ENCODE measurements at places on chromosomes 11 and 22. TPM values are rescaled to one million over a fixed set of nuclear protein-coding genes. Genes with fewer than 3 reads are reported as not detected.

MMP27 gene
- not detected for total RNA-seq

CERK gene
- total RNA-seq: 26.5 TPM

DCDC1 gene
- 3.8 TPM for total RNA-seq

TMEM121B gene
- 0.44 TPM for total RNA-seq

TPBGL gene
- total RNA-seq: not detected

OR5T2 gene
- not detected for total RNA-seq

MUC15 gene
- 6.6 TPM for total RNA-seq

APOA4 gene
- total RNA-seq: not detected

MAP4K2 gene
- total RNA-seq: 14.0 TPM

NAALAD2 gene
- 1.8 TPM for total RNA-seq

LRRC32 gene
- total RNA-seq: 42.6 TPM

GRCh38 chr22:36110306-36110881 lies 50.2 kb downstream of the APOL3 start:
- H3K4me3 ChIP-seq: no peak overlapping the region
- H3K27ac ChIP-seq: peak overlapping the region; percentile 78
- no peaks in the 10 kb centered on the region for H3K36me3 ChIP-seq
- no peaks in the 10 kb centered on the region for H3K27me3 ChIP-seq

DNA sequence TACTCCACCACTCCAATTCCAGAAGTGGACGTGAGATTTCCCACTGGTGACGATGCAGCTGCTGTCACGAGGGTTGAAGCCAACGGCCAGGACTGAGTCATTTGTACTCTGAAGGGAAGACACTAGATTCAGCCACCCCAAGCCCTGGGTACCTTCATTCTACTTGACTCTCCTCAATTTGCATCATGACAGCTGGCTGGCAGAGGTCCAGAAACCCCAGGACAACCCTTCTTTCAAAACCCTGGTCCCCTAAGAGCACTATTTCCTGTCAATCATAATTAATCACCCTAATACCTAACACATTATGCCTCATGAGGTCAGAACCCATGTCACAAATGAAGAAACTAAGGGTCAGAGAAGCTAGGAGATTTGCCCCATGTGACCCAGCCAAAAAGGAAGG lies 4.9 kb downstream of the EML3 start:
- H3K27me3 ChIP-seq: no peaks in the 10 kb centered on the region
- no peak for DNase-seq
- H3K4me1 ChIP-seq: peaks cover 12% of the 10 kb centered on the region
- no peak overlapping the region for H3K27ac ChIP-seq
- H3K4me3 ChIP-seq: no peak overlapping the region

DNA sequence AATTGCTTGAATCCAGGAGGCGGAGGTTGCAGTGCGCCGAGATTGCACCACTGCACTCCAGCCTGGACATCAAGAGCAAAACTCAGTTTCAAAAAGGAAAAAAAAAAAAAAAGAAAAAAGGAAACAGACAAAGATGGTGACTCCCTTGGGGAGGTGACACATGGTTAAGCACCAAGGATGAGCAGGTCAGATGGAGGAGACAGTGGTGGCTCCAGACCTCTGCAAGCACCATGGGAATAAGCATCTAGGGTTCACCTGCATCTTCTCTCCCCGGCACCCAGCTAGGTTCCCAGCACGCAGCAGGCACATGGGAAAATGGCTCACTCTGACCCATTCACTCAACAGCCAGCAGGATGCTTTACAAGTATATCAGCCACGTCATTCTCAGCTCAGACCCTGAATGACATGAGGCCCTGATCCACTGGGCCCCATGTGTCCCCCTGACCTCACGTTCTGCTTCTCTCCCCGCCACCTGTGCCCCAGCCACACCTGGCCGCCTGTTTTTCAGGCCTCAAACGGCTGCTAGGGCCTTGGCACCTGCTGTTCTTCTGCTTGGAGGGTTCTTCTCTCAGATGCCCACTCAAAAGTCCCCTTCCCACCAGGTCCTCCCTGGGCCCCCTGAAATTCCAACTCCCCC lies 24.2 kb downstream of the A4GALT start:
- H3K36me3 ChIP-seq: no peaks in the 10 kb centered on the region
- H3K4me3 ChIP-seq: no peak overlapping the region
- H3K4me1 ChIP-seq: no peaks in the 10 kb centered on the region
- peak overlapping the region; percentile 82 for H3K27ac ChIP-seq
- no peaks in the 10 kb centered on the region for H3K27me3 ChIP-seq

GRCh38 chr11:18321578-18321968 lies 367 bp downstream of the HPS5 start:
- H3K36me3 ChIP-seq: no peaks in the 10 kb centered on the region
- no peaks in the 10 kb centered on the region for H3K27me3 ChIP-seq
- peak overlapping the region; percentile 99 for H3K27ac ChIP-seq
- H3K4me1 ChIP-seq: peaks cover 21% of the 10 kb centered on the region
- DNase-seq: no peak
- H3K4me3 ChIP-seq: peak overlapping the region; percentile 92

- no peaks in the 10 kb centered on the region for H3K36me3 ChIP-seq
- no peak overlapping the region for H3K27ac ChIP-seq
- no peaks in the 10 kb centered on the region for H3K4me1 ChIP-seq
- DNase-seq: no peak
- H3K4me3 ChIP-seq: no peak overlapping the region
These were observed 1.6 kb upstream of the LRRC55 start for GRCh38 chr11:57180081-57180561.

DNA sequence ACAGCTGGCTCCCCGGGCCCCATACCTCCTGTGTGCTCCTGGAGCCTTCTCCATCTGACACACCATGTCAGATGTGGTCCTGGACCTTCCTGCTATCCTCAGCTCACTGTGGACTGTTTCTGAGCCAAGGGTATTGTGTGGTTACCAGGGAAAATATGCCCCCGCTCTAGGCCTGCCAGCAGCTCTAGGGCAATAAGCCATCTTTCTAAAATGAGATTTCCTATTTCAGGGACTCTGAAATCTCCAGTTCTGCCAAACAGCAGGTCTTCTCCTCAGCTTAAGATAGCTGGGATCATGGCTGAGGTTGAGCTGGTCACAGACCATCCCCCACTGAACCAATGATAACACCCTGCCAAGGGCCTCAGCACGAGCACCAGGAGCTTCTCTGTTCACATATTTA lies 227.6 kb downstream of the ST3GAL4 start:
- H3K27me3 ChIP-seq: no peaks in the 10 kb centered on the region
- DNase-seq: no peak
- H3K4me1 ChIP-seq: no peaks in the 10 kb centered on the region
- H3K27ac ChIP-seq: no peak overlapping the region
- no peak overlapping the region for H3K4me3 ChIP-seq

- no peaks in the 10 kb centered on the region for H3K27me3 ChIP-seq
- DNase-seq: peak; percentile 21
- H3K27ac ChIP-seq: no peak overlapping the region
These were observed 84.2 kb downstream of the CTTN start for GRCh38 chr11:70482529-70482917.

- peaks cover 6% of the 10 kb centered on the region for H3K4me1 ChIP-seq
- no peaks in the 10 kb centered on the region for H3K27me3 ChIP-seq
- H3K36me3 ChIP-seq: no peaks in the 10 kb centered on the region
- no peak for DNase-seq
- H3K4me3 ChIP-seq: no peak overlapping the region
These were observed 12.8 kb downstream of the TNRC6B start for GRCh38 chr22:40190501-40190900.

DNA sequence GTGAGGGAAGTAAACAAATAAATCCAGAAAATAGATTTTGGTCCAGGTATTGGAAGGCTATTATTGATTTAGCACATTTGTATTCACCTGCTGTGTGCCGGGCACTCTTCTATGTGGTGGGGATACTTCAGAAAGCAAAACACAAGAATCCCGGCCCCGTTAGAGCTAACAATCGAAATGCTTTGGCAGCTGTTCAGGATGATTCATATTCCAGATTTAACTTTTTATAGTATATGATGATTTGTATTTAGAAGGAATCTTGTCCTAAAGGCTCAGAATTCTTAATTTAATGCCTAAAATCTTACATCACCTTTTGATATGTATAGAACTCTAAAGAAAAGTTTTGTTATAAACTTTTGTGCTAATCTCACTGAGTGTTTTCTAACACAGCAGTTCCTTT lies 28.0 kb downstream of the ZC3H12C start:
- no peak for DNase-seq
- no peaks in the 10 kb centered on the region for H3K36me3 ChIP-seq
- H3K27ac ChIP-seq: no peak overlapping the region
- peaks cover 6% of the 10 kb centered on the region for H3K4me1 ChIP-seq
- H3K4me3 ChIP-seq: no peak overlapping the region

DNA sequence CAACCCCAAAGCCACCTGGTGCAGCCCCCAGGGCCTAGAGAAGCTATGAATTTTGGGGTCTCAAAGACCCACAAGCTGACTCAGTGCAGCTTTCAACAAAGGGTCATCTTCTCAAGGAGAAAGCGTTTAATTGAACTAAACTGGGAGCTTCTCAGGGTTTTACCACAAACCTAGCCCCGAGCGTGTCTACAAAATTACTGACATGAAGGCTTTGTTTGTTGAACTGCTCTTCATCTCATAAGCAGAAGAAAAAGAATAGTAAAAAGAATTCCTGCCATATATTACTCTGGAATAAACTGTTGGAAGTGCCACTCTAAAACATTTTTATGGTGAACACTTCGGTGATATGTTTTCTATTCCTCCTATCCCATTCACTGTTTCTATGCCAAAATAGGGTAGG lies 50.8 kb upstream of the INCENP start:
- no peaks in the 10 kb centered on the region for H3K36me3 ChIP-seq
- H3K27ac ChIP-seq: no peak overlapping the region
- H3K4me1 ChIP-seq: no peaks in the 10 kb centered on the region
- DNase-seq: no peak
- no peaks in the 10 kb centered on the region for H3K27me3 ChIP-seq
- H3K4me3 ChIP-seq: no peak overlapping the region

DNA sequence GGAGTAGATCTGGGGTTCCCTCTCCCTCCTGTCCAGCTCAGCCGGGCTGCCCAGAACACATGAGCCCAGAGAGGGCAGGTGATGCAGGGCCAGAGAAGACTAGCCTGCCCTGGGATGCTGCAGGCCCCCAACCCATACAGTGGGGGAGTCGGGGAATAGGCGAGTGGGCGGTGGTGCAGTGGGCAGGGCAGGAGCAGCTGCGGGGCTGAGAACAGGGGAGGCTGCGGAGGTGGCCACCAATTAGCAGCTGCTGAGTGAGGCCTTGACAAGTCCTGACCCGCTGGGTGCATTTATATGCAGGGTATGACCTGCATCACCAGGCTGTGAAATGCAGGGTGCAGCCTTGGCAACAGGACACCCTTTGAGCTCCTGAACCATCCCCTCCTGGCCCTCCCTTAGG lies 43.1 kb downstream of the NFAM1 start:
- H3K27me3 ChIP-seq: no peaks in the 10 kb centered on the region
- no peak overlapping the region for H3K4me3 ChIP-seq
- no peak for DNase-seq
- no peak overlapping the region for H3K27ac ChIP-seq
- no peaks in the 10 kb centered on the region for H3K4me1 ChIP-seq

DNA sequence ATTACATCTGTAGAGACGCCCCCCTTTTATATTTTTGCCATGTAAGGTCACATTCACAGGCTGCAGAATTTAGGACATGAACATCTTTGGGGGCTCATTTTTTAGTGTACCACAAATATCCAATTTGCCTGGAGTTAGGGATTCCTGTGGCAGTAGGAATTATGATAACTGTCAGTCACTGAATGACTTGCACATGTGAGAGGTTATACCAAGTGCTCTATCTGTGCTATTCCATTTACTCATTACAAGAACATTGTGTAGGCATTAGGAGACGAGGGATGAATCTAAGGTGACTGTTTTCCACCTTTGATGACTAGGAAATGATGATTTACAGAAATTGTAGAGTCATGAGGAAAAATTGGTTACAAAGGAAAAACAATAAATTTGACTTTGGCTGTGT lies 79.3 kb downstream of the LIF start:
- no peak for DNase-seq
- no peaks in the 10 kb centered on the region for H3K36me3 ChIP-seq
- H3K27me3 ChIP-seq: no peaks in the 10 kb centered on the region
- no peaks in the 10 kb centered on the region for H3K4me1 ChIP-seq
- H3K27ac ChIP-seq: no peak overlapping the region

GRCh38 chr11:84241343-84242131 lies 955.4 kb upstream of the CCDC90B start:
- no peaks in the 10 kb centered on the region for H3K36me3 ChIP-seq
- H3K4me1 ChIP-seq: no peaks in the 10 kb centered on the region
- no peaks in the 10 kb centered on the region for H3K27me3 ChIP-seq

DNA sequence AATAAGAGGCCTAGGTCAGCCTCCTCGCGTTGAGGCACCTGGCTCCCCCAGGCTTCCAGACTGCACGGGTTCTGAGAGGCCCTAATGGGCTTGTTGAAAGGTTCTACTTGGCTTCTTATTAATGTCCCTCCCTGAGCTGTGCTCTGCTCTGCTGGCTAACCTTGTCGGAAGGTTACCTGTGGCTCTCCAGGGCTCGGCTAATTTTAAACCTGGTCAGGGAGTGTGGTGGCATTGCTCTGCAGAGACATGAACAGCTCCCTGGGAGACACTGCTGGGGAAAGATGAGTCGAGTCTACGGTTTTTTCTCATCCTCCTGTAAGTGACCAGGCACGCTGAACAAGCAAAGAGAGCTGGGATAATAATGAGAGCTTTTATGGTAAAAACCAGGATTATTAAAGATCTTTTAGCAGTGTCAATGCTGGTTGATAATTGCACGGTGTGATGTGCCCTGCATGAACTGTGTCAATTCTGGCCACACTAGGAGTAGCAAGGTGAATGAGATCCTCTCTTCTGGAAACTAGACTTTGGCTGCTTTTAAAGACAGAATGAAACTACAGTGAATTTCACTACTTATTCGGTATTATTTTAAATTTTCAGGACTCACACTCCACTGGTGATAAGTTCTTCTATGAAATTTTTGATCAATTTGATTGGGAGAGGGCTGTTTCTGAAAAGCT lies 70.7 kb downstream of the TEAD1 start:
- no peak overlapping the region for H3K27ac ChIP-seq
- DNase-seq: no peak
- no peaks in the 10 kb centered on the region for H3K27me3 ChIP-seq
- no peak overlapping the region for H3K4me3 ChIP-seq

DNA sequence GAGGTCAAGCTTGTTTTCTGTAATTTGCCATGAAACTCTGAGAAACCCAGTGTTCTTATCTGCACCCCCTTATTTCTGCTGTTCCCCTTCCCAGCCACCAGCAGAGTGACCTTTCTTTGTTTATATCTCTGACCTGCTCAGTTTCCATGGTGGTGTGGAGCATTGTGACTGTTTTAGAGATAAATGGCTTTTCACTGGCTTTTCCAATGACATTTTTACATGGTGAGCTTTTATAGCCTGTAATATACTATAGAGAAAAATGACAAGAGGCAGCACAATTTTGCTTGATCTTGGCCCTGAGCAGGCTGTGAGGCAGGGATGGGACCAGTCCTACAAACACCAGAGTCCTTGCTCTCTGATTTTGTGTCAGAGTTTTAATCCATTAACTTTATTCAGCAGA lies 233.9 kb downstream of the FAT3 start:
- H3K4me3 ChIP-seq: no peak overlapping the region
- H3K27ac ChIP-seq: no peak overlapping the region
- no peak for DNase-seq
- H3K4me1 ChIP-seq: no peaks in the 10 kb centered on the region
- no peaks in the 10 kb centered on the region for H3K36me3 ChIP-seq

- DNase-seq: no peak
- no peaks in the 10 kb centered on the region for H3K36me3 ChIP-seq
- no peak overlapping the region for H3K27ac ChIP-seq
- H3K4me1 ChIP-seq: peaks cover 4% of the 10 kb centered on the region
- no peaks in the 10 kb centered on the region for H3K27me3 ChIP-seq
These were observed 78.2 kb downstream of the PPFIBP2 start for GRCh38 chr11:7591987-7592386.

- H3K36me3 ChIP-seq: no peaks in the 10 kb centered on the region
- no peak overlapping the region for H3K4me3 ChIP-seq
- no peak overlapping the region for H3K27ac ChIP-seq
These were observed 35.0 kb upstream of the ALX4 start for GRCh38 chr11:44344921-44345320.

GRCh38 chr11:101576456-101576855 lies 7.4 kb downstream of the TRPC6 start:
- no peak for DNase-seq
- H3K4me1 ChIP-seq: no peaks in the 10 kb centered on the region
- H3K27me3 ChIP-seq: peaks cover under 1% of the 10 kb centered on the region
